ENCODE measurements at places on chromosomes 1 and 21. TPM values are rescaled to one million over a fixed set of nuclear protein-coding genes. Genes with fewer than 3 reads are reported as not detected.

DNA sequence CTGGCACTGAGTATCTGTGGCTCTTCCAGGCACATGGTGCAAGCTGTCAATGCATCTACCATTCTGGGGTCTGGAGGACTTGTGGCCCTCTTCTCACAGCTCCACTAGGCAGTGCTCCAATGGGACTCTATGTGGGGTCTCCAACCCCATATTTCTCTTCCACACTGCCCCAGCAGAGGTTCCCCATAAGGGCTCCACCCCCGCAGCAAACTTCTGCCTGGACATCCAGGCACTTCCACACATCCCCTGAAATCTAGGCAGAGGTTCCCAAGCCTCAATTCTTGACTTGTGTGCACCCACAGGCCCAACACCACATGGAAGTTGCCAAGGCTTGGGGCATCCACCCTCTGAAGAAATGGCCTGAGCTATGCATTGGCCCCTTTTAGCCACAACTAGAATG, 18.8 kb downstream of the ODF2L start:
- no peak for DNase-seq

DNA sequence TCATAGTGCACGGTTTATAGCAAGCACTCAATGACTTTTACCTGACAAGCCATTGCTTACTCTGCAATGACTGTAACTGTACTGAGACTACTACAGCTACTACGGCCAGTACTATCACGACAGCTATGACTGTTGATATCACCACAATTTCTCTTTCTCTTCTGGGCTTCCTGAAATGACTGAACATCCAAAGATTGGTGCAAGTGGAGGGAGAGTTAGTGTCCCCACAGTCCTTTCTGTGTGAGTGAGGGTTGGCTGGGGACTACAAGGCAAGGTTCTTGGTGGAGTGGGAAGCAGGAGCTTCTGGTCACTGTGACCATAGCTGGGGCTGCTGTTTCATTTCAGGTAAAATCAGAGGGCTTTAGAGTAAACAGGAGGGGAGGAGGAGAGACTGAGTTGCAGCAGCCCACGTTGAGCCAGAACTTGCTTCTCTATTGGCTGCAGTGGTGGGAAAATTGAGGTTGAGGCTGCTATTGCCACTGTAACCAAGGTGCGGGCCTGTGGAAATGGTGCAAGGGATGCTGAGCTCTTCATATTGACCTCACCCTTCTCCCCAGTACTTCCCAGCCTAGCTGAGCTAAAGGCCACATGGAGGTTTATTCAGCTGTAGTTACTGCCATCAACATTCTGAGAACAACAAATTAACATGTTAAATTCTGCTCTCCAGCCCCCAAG, 14.1 kb upstream of the IL10 start:
- DNase-seq, result no peak

DNA sequence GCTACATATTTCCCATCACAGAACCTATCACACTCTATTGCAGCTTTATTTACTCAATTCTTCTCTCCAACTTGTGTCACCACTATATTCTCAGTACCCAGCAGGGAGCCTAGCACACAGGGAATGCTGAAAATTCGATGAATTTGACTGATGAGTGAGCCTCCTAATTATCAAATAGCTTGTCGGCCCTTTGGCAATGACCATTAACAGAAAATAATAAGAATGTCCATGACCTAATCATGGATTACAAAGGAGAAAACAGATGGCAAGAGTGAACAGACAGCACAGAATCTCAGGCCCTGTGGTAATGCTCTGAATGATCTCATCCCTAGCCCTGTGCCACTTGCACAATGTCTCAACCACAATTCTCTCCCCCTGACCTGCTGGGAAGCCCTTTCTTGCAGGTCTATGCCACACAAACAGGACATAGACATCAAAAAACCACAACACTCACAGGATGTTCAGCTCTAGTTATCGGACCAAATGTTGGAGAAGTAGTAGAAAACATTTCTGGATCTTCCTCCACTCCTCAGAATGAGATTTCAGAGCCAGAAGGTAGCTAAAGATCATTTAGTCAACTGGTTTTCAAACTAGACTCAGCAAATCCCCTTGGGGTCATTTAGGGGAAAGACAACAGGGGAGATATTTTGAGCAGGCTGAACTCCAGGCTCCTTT, 68.4 kb downstream of the LUZP1 start:
- DNase-seq, result no peak

DNA sequence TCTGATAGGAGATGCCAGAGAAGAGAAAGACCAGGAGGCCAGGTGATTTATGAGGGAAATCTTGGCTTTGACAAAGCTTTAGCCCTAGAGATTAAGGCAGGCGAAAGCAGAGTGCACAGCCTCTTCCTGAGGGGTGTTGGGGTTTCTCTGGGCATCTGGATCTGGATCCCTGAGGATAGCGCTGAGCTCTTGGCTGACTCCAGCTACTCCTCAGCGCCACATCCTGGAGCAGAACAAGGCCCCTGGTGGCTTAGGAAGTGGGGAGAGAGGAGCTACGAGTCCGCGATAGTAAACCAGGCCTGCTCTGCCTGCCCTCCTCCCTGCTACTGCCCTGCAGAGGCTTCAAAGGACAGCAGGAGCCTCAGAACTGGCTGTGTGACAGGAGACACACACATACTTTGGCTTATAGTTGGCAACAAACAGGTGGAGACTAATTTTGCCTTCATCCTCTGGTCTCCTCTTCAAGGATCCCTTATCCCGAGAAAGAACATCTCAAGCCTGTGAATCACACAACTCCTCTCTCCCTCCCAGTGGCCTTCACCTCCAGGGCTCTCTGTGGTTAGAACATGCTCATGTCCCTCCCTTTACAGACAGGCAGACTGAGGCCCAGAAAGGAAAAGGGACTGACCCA, 66.9 kb downstream of the TRABD2B start:
- DNase-seq, result no peak

DNA sequence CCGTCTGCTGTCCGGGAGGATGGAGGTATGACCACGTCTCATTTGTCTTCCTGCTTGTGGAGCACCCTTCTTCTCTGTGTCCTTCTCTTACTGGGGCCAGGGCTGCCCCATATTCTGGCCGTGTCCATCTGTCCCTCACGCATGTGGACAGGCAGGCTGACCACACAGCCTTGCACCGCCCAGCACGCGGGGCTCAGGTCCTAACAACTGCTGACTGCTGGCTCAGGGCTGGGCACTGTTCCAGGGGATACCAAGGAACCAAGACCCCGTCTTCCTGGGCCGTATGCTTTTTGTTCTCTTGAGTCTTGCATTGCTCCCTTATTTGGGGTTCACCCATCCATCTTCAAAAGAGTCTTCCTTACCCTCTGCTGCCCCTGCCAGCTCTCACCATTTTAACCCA, 17.5 kb upstream of the SPSB1 start:
- no peak for DNase-seq

- DNase-seq, result no peak
These were observed 39.5 kb downstream of the RASAL2 start for GRCh38 chr1:178133239-178133989.

DNA sequence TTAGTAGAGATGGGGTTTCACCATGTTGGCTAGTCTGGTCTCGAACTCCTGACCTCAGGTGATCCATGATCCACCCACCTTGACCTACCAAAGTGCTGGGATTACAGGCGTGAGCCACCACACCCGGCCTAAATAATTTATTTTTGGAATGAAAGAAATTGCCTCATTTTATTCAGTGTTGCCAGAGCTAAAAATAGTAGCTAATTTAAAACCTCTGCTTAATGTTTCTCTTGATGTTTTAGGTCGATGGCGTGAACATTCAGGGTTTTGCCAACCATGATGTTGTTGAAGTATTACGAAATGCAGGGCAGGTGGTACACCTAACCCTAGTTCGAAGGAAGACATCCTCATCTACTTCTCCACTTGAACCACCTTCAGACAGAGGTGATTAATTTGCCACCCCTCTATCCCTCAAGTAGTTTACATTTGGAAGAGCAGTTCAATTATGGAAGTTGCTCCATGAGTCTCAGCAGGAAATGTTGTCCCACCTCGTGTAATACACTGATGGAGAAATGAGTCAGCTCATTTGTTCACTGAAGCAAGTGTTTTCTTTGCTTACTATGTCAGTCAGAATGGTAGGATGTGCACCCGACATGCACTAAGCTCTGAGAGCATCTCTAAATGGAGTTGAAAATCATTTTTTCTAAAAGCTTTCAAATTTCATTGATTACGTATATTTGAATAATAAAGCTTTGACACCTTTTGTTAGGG, 54.9 kb downstream of the PATJ start:
- no peak for DNase-seq

GRCh38 chr1:241717975-241718374, 65.9 kb downstream of the WDR64 start:
- no peak for DNase-seq

DNA sequence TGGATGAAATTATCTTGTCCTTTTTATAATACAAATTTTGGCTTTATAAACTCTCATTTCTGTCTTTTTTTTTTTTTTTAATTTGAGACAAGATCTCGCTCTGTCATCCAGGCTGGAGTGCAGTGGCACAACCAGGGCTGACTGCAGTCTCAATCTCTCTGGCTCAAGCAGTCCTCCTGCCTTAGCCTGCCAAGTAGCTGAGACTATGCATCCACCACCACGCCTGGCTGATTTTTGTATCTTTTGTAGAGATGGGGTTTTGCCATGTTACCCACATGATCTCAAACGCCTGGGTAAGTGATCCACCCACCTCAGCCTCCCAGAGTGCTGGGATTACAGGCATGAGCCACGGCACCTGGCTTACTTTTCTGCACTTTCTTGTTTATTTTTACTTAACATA, 7.5 kb downstream of the TOR1AIP1 start:
- DNase-seq, result no peak

GRCh38 chr21:27448960-27449359, 482.1 kb upstream of the ADAMTS5 start:
- no peak for DNase-seq

DNA sequence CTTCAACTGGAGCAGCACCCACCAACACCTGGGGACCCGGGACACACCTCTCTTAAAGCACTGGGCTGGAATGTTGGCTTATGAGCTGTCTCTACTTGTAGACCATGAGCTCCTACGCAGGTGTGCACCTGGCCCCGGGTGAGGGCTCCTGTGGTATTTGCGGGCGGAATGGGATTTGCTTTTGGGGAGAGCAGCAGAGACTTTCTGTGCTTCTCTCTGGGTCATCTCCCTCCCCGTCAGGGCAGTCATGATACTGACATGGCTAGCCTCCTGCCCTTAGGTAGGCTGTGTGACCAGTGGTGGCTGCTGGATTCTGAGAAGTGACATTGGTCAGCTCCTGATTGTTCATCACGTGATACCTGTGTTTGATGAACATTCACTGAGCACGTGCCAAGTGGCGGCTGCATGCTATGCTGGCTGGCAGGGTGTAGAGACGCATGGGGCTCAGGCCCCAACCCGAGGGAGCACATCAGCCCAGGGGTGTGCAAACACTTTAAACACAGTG, 9.0 kb upstream of the ZBTB21 start:
- no peak for DNase-seq

DNA sequence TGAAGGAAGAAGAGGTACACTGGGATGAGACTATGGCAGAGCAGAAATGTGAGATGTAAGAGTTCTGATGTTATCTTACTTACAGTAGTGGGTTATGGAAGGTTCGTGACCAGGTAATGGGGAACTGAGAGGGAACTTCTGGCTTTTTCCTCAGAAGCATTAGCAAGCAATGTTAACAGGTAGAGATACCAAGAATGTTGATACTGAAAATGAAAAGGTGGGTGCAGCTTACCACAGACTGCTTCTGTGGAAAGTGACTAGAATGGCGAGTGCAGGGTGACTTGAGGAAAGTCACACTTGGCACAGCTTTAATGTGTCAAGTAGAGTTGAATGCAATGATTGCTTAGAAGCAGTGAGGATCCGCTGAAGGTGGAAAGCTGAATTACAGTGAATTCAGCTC, 70.8 kb downstream of the PLA2G4A start:
- no peak for DNase-seq

DNA sequence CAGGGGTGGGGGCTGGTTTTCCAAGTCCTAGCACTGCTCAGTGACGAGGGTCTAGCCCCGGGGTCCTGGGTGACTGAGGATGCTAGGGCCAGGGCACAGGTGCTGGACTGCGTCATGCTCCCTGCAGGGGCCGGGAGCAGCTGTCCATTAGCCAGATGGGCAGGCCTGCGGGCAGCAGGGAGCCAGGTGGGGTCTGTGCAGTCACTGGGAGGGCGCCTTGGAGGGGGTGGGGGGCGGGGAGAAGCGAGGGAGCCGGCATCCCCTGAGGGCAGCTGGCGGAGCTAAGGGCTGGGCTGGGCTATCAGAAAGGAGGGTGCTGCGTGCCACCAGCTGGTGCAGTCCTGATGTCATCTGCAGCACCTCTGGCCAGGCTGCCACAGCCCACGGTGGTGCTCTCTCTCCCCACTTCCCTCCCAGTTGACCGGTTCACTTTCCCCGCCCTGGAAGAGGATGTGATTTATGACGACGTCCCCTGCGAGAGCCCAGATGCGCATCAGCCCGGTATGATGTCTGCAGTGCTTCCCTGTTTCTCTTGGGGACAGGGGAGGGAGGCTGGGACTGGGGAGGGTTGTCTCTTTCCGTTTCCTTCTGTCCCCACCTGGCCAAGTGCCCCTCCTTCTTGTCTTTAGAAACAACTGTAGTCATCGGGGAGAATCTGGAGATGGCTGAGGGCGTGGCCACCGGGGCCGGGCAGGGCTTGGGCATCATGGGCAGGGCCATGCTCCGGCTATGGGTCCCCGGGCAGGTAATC, 63.8 kb downstream of the ARHGEF10L start:
- no peak for DNase-seq

- no peak for DNase-seq
These were observed 71.4 kb upstream of the PAPPA2 start for GRCh38 chr1:176391621-176392020.

GRCh38 chr1:185603158-185603557, 131.0 kb upstream of the HMCN1 start:
- DNase-seq, result no peak

GRCh38 chr21:33569991-33570390, 18.5 kb downstream of the DONSON start:
- DNase-seq, result no peak

The PDPN gene
- 3.7 TPM for total RNA-seq

The ARMH1 gene
- total RNA-seq, result 1.3 TPM

The TDRD5 gene
- total RNA-seq, result not detected

The ALDH4A1 gene
- 5.9 TPM for total RNA-seq

The COL6A2 gene
- 78.9 TPM for total RNA-seq

The MAP10 gene
- 2.0 TPM for total RNA-seq

The B3GALT2 gene
- total RNA-seq, result 0.35 TPM

All from pancreas (tissue), 10 donors.